ENCODE measurements at places on chromosomes 11 and 22.

DNA sequence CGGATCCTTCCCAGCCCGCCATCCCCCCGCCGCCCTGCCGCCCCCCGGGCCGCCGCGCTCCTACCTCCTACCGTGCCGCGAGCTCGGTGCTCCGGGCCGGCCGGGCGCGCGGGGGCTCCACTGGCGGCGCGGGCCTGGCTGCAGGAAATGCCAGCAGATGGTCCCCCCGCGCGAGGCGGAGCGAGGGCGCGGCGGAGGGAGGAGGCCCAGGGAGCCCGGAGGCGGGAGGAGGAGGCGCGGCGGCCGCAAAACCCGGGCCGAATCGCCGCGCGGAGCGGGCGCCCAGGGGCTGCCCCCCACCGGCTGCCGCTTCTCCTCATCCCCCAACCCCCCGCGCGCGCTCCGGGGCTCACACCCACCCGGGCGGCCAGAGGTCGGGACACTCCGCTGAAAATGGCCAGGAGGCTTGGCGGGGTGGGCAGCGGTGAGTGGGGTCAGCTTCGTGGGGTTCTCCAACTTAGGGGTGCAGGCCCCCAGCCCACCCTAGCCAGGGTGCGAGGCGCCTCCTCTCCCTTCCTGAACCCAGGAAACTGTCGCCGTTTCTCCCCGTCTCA is at the start of gene OSBPL5:
Gene OSBPL5 (minus strand): TSS at position 159 of the 554 bp plus-strand sequence. CDS start 36,162 bp downstream, outside the sequence.
- DNase-seq: no peak

DNA sequence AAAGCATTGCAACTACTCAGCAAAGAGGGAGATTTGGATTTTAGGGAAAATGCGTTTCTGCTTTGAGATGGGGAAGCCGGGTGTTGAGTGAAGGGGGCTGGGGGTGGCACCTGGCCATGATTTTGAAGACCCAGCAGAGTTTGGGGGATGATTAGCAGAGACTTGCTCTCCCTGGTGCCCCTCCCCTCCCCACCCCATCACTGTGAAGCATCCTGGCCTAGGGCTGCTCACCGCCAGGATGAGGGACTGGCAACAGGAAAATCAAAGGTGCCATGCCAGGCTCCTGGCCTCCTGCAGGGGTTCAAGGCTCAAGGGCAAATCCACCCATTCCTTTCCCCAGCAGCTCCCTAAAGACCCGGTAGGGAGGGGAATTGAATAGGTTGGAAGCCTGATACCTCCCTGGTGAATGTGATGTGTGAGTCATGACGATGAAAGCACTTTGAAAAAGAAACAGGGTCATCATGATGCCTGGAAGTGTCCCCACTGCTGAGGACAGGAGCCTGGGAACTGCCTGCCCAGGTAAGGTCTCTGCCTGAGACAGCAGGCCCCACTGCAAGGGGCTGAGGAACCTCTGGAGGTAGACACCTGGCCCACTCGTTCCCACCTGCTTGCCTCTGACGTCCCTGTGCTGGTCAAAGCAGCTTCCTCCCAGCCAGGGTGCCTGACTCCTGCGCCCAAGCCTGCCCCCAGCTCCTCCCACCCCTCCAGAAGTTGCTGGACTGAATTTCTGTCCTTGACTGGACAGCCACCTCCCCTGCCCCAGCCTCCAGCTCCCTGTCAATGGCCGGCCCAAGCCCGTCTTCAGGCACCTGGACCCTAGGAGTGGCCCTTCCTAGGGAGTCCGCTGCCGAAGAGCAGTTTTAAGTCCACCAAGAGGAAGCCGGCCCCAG is 1.7 kb downstream of the CHST1 start:
- DNase-seq: no peak

DNA sequence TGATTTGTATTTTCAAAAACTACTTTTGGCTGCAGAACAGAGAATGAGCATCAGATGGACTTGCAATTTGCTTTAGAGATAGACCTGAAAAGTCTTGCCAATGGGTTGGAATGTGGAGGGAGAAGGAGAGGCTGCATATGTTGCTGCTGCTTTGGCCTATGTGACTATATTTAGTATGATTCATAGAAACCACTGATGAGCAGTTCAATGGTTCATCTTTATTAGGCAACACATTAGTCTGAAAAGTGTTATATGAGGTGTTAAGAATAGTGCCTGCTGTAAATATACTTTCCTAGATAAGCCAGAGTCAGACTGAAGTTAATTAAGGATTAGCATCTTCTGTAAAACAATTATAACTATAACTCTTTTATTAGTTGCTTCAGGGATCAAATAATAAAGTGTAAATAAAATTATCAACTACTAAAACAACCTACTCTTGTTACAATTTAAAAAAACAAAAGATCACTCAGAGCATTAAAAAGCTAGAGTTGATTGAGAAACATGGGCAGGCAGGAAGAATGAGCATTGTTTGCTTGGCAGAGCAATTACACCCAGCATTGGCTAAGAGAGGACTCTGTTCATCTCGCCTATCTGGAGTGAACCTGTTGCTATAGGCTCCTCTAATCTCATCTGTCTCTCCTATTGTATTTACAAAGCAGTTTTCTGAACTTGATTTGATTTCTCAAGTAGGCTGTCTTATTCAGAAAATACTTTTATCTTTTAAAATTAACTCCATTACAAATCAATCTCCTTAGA is 36.3 kb downstream of the HORMAD2 start:
- DNase-seq: no peak

DNA sequence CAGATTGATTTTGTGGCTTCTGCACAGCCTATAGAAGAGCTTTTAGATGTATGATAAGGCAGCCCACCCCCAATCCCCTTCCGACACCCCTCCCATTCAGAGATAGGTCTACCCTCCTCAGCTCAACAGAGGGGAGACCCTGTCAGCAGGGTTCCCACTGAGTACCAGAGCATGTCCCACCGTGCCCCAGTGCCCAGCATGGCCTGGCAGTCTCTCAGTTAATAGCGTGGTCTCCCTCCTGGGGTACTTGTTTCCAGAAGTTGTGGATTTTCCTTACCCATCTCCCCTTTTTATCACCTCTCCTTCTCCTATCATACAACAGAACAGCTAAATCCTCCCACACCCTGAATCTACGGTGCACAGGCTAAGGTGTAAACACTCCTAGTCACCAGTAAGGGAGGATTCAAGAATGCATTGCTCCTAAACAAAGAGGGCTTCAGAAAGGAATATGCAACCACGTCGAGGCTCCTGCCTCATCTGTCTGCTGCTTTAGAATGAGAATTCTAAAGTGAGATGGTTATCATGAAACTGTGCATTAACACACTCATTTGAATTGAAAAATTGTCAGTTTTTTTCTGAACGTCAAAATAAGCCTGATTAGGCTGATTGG is 6.7 kb downstream of the PLAAT2 start:
- no peak for DNase-seq

DNA sequence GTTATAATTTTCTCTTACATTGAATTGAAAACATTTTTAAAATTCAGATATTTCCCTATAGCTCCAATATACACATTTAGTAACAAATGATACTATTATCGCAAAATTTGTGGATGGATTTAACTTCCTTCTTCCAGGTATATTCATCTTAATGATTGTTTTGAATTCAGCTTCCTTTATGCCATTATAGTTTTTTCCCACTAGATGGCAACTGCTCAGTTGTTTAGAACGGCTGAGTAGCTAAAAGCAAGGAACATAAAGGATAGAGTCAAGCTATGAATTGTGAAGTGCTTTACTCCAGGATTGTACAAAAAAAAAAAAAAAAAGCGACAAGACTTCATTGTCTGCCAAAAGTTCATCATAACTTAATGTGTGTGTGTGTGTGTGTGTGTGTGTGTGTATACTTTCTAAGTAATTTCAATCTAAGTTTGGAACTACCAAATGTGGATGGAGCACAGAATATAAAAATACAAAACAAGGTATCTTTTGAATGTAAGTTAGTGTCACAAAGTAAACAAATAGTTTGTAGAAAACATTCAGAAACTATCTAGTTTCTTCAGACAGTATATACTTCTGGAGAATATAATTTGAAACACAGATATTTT is 846.4 kb downstream of the DLG2 start:
- DNase-seq: no peak

GRCh38 chr11:75492181-75492820 is 33.4 kb downstream of the GDPD5 start:
- DNase-seq: no peak
